ENCODE measurements at places on chromosomes 6 and 20.

DNA sequence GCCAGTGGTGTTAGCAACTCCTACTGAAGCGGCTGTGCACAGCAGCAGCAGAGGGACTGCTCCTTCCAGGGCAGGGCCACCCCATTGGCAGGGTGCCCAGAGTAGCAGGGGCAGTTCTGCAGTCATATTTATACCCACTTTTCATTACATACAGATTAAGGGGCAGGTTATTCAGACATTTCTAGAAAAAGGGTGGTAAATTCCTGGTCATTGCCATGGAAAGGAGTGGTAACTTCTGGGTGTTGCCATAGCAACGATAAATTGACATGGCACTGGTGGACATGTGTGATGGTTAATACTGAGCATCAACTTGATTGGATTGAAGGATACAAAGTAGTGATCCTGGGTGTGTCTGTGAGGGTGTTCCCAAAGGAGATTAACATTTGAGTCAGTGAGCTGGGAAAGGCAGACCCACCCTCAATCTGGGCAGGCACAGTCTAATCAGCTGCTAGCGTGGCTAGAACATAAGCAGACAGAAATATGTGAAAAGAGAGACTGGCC is 45.0 kb downstream of the IYD start:
- DNase-seq, result no peak

DNA sequence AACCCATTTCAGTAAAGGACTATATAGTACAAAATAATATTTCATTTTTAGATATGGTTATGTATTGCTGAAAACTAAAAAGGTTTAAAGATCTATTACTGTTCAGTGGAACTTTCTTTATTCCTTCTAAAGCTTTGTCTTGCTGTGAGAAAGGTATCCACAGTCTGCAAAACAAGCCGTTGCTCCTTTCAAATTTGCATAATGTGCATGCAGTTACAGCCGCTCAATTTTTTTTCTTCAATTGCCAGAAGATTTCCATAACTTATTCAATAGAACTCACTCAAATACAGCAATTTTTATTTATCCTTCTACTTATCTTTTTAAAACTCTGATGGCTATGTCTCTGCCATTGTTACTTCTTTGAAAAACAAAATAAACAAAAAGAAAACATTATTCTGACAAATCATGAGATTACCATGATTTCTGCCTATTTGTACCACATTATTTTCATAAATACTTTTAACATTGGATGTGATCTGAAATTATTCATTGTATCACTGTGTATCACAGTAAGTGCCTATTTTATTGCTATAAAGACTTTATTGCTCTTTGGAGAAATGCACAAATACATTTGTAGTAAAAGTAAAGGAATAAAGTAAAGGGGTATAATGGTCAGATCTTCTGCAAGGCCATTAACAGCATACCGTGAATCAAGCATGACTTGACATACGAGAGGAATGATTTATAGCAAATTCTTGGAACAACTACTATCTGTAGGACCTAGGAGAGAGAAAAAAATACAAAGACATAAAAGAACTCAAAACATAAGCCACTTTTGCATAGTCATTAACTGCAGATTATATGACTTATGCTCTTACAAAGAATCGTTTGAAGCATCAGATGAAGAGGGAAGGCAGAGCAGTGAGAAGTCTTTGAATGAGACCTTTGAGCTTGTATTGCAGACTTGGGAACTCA is 29.6 kb upstream of the HBS1L start:
- DNase-seq, result no peak

- DNase-seq, result no peak
These were observed 44.8 kb downstream of the TXNDC5 start for GRCh38 chr6:7865781-7866180.

DNA sequence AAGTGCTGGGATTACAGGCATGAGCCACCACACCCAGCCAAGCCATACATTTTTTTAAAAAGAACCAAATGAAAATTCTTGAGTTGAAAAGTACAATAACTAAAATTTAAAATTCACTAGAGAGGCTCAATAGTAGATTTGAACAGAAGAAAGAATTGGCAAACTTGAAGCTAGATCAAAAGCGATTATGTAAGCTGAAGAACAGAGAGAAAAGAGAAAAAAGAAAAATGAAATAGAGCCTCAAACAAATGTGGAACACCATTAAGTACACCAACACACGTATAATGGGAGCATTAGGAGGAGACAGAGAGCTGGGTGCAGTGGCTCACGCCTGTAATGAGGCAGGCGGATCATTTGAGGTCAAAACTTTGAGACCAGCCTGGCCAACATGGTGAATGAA is 31.0 kb downstream of the ERGIC3 start:
- DNase-seq, result no peak

DNA sequence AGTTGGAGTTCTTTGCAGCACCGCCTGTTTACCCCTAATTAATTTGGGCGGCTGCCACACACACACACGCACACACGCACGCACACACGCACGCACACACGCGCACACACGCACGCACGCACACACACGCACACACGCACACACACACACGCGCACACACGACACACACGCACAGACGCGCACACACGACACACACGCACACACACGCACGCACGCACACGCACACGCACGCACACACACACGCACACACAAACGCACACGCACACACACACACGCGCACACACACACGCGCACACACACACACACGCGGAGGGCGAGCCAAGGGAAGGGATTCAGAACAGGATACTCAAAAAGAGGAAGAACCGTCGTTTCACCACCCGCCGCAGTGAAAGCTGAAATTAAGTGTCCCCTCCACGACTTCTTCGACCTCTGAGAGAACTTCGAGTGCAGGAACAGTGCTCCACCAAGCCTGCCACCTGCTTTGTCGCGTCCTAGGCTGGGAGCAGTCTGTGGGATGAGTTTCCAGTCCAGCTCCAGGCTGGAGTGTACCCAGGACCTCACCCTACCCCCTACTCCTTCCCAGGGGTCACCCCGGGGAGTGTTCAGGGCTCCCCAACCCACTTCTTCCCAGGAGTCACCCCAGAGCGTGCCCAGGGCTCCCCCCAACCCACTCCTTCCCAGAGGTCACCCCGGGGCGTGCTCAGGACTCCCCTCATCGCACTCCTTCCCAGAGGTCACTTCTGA is 1.1 kb downstream of the RNASET2 start:
- DNase-seq, result peak; percentile 37

DNA sequence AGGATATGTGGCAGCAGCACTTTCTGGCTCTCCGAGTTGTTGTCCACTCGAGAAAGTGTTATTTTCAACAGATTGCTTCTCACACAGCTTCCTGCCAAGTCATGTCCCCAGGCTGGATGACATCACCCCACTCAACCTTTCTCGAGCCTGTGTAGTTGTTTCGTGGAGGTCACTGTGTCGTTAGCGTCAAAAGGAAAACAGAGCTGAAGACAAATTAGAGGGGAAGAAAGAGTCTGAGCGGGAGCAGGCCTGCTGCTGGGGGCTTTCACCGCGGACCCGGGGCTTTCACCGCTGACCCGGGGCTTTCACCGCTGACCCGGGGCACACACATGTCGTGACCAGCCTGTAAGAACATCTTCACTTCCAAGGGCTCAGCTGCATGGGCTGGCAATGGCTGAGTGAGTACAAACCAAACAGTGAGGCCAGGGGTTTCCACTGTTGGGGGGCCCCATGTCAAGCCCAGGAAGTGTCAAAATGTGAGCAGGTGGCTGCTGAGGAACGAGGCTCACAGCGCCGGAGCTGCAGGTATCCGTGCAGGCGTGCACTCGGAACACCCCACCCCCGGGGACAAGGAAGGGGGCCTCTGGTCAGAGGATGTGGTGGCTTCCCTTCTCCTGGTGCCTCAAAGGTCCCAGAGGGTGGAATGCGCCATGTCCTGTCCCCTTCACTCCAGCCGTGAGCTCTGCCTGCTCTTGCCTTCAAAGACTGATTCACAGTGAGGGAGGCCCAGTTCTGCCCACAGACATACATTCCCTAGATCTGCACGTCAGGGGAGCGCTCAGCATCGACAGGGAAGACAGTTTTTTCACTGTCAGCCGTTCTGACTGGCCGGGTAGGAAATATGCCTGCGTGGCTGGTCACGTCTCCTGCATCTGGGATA is 365.9 kb downstream of the TAF4 start:
- DNase-seq, result no peak

GRCh38 chr6:159968295-159969203 is at the start of gene IGF2R:
TSS of gene IGF2R (plus strand) at chr6:159969082. CDS start at chr6:159969247, 165 bp downstream.
- peak; percentile 76 for DNase-seq

GRCh38 chr6:42175860-42176259 is 2.7 kb downstream of the GUCA1A start:
- DNase-seq, result no peak

- no peak for DNase-seq
These were observed 40.5 kb downstream of the RREB1 start for GRCh38 chr6:7148100-7148822.

GRCh38 chr6:162670345-162670744 is 57.2 kb downstream of the PRKN start:
- no peak for DNase-seq

DNA sequence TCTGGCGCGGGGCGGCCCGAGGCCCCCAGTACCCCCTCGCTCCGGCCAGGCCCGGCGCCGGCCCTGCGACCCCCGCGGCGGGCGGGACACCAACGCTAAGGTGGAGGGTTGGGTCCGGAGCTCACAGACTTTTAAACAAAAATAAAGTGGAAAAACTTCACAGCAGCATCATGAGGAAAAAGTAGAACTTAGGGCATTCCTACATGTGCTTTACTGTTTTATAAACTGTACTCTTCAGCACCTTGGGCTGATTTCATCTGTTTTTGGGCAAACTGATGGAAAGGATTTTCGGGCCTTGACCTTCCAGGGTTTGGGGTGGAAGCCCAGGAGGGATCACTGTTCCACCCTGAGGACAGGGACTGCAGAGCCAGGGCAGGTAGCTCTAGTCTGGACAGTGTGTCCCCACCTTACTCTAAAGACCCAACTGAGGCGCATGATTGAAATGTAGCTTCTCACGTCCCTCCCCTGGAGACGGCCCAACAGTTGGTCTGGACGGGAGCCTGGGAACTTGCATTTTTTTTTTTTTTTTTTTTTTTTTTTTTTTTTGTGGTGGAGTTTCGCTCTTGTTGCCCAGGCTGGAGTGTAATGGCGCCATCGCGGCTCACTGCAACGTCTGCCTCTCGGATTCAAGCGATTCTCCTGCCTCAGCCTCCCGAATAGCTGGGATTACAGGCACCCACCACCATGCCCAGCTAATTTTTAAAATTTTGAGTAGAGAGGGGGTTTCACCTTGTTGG is 740 bp downstream of the NELFCD start:
- DNase-seq, result no peak
